ENCODE measurements at places on chromosomes 6 and 20.

DNA sequence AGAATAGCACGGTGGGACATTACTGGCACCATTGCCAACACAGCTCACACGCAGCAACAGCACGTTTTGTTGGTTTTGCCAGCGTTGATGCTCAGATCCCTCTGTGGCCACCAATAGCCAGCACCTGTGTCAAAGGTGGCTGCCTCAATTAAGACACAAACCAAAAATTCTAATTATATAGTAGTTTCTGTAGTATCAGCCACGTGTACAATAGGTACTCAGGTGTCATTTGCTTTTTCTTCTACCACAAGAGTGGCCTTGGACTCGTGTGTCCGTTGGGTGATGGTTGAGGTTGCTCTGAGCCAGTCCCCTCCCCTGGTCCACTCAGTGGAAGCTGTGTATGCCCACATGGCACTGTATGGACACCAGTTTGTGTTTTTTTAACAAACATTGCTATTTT is 105.1 kb downstream of the CARMIL1 start:
- DNase-seq, result peak; percentile 26

DNA sequence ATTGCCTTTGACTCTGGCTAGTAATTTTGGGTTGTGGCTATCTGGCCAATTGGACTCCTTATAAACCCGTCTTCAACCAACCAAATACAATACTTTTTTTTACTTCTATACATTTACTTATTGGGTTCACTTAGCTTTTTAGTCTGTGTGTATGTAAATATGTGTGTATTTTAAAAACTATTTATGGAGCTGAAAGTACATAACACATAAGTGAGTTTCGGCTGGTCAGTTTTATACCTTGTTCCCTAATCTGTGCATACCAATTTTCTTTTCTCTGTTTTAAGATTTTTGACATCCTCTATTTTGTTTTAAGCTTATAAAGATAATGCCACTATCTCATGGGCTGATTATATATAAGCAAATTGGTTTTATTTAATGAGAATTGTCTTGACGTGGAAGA is 129.5 kb downstream of the LRRC1 start:
- no peak for DNase-seq

- no peak for DNase-seq
Measured at GRCh38 chr20:2640899-2641298, 11.5 kb upstream of the NOP56 start.

- no peak for DNase-seq
Measured at GRCh38 chr20:37243937-37244571, 17.6 kb downstream of the GHRH start.

DNA sequence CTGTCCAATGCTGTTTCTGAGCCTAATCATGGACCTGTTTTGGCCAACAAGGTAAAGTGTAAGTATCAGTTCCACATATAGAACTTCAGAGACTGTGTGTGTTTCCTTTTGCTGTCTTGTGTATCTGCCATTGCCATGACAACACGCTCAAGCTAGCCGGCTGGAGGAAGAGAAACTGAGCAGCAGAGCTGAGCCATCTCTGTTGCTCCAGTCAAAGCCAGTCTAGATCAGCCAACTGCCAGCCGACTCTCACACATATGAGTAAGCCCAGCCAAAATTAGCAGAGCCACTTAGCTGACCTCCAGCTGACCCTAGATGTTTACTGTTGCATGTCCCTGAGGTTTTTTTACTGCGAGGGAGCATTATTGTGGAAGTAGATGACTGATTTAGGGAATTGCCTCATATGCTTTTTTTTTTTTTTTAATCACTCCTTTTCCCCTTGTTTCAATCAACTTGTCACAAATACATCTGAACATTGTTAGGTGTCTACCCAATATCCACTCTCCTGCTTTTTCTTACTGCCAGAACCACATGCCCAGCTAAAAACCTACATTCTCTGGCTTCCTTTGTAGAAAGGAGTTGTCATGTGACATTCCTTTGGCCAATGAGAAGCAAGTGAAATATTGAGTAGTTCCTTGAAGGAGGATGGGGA is 304.3 kb upstream of the SUPT3H start:
- no peak for DNase-seq

GRCh38 chr6:87641065-87641692 is 51.2 kb downstream of the ORC3 start:
- DNase-seq, result no peak

DNA sequence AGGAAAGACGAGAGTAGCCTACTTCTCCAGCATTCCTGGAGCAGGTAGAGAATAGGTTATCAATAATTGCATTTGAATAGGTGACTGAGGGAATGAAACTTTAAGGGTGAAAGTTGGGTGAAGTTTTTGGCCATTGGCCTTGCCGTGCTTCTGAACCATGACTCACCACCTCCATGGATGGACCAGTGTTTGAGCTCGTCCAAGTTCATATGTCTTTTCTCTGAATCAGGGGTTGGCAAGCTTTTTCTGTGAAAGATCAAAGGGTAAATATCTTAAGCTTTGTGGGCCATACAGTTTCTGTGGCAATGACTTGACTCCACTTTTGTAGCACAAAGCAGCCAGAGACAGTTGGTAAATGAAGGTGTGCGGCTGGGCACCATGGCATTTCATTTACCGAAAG is 31.8 kb downstream of the SNRNP48 start:
- DNase-seq, result no peak

DNA sequence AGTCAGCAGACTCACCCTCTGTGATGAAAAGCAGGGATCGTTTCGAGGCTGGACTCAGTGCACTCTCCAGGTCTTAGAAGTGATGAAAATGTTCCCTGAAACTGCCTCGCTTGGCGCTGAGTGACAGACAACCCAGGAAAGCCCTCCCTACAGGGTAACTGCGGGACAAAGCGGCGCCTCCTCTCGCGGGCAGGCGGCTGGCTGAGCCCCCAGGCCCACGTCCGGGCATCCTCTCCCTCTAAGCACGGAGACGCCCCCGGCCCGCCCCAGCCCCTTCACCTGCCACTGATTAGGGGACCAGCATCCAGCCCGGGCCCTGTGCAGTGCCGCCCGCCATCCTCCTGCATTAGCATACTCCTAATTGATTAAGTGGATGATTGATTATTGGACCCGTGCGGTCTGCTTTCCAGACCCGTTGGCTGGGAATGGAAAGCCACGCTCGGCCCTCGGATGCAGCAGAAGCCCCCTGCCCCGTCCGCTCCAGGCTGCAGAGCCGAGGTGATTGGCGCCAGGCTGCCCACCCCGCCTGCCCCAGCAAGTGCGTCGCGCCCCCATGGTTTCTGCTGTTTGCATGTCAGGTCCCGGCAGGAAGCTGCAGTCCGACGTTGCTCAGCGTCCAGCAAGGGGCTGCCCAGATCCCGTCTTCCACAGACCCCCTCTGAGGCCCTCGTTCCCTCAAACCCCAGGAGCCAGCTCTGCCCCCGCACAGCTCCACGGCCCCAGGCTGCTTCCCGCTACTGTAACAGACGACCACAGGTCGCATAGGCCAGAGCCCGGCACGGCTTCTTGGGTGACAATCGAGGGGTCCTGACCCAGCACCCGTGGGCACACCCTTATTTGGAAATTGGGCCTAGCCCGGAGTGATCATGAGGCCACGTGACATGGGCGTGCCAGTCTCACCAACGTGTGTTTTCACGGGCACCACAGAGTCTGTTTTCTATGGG is 131.6 kb downstream of the DLL1 start:
- DNase-seq, result no peak

- no peak for DNase-seq
Measured at GRCh38 chr6:43544461-43544860, 27.6 kb downstream of the POLR1C start.

GRCh38 chr6:87799651-87800050 is 97.6 kb upstream of the AKIRIN2 start:
- DNase-seq, result no peak

- no peak for DNase-seq
Measured at GRCh38 chr20:8226106-8226505, 94.0 kb downstream of the PLCB1 start.

GRCh38 chr6:15464211-15464725 is 198.6 kb downstream of the DTNBP1 start:
- DNase-seq, result peak; percentile 20

DNA sequence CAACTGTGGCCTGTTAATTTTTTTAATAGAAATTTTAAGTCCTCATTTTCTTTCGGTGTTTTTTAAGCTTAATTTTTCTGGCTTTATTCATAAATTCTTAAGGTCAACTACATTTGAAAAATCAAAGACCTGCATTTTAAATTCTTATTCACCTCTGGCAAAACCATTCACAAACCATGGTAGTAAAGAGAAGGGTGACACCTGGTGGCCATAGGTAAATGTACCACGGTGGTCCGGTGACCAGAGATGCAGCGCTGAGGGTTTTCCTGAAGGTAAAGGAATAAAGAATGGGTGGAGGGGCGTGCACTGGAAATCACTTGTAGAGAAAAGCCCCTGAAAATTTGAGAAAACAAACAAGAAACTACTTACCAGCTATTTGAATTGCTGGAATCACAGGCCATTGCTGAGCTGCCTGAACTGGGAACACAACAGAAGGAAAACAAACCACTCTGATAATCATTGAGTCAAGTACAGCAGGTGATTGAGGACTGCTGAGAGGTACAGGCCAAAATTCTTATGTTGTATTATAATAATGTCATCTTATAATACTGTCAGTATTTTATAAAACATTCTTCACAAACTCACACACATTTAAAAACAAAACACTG is 10.1 kb downstream of the HFE start:
- DNase-seq, result peak; percentile 74

GRCh38 chr6:68333442-68333841 is 301.6 kb upstream of the ADGRB3 start:
- DNase-seq, result peak; percentile 29

DNA sequence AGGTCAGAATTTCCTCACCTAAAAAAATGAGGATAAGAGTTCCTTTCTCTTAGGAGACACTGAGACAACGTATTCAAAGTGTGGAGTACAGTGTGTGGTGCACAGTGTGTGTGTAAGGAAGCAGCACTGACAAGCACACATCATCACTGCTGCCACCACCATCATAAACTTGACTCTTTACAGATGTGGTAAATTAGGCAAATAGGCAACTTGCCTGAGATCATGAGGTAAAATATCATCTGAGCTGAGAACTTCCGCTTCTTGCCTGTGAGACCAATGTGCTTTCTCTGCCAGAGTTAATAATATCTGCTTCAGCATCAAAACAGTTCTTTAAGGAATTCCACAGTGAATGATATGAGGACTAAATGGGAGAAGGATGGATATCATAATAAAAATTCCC is 52.7 kb downstream of the LYRM4 start:
- no peak for DNase-seq

DNA sequence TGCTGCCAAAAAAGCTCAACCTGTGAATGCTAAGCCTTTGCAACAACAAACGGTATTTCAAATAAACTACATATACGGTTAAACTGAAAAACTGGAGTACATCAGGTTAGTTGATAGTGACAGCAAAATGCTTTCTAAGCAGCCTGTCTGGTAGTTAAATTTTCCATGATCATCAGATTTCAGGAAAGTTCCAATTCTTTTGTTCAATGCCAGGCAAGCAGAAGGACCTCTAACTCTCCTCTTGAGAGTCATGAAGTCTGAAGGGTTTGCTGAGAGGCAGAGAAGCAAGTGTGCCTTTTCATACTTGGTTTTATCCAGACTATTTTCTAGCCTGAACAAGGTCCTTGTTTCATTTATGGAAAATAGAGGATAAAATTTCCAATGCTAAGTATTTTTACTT is 4.5 kb downstream of the FLRT3 start:
- no peak for DNase-seq

- DNase-seq, result no peak
Measured at GRCh38 chr6:78797270-78797669, 70.1 kb upstream of the IRAK1BP1 start.

DNA sequence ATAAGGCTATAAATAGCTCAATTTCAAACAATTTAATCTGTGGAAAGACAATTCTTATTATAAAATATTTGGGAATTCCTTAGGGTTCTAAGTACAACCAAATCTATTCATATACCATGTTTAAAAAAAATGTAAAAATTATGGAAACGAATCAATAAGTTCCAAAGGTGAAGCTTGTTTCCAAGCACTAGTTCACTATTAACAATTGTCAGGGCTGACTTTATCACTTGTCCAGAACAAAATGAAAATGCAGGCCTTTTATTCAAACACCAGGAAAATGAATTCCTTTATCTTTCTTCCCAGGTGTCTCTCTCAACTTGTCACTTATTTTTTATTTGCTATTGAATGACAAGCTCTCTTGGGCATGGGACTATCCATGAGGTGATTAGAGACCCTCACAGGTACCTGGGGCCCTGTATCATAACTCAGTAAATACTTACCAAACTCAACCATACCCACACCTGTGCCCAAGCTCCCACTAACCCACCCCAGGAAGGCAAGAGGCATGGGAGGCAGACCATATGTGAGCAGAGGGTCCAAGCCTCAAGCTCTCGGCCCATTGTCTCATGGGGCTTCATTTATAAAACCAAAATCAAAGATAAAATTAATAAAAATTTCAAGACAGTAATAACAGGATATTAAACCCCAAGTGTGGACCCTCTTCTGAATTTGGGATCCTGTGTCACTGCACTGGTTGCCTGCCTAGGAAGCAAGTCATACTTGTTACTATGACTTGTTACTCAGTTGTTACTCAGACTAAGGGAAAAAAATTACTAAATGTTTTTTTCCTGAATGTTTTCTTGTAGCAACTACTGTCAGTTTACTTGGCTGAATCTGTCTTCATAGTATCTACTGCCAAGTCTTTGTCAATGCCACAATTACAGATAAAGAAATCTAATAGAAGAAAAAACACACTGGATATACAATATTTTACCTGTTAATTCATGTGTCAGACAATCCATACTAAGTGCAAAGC is 54.7 kb downstream of the PTPRK start:
- DNase-seq, result no peak

GRCh38 chr6:137403855-137404254 is 90.3 kb downstream of the OLIG3 start:
- DNase-seq, result peak; percentile 15

DNA sequence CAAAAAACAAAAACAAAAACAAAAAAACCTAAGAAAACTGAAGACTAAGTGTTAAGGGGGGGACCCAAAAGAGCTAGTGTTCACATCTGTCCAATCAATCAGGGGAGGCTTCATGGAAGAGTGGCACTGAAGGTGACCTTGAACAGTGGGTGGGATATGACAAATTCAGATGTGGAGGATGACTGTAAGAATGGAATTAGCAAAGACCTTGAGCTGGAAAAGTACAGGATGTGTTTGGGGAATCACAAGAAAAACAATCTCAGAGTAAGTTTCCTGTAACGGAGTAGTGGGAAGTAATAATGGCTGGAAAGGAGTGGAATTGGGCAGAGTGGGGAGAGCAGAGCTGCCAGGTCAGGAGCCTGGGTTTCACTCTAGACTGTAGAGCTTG is 2.9 kb upstream of the IER3 start:
- no peak for DNase-seq

Measured in NCI-H2081 (cell line).